ENCODE measurements at places on chromosomes 12 and 14.
A peak's percentile ranks its signal among the peaks of the same experiment; 100 is the strongest.

DNA sequence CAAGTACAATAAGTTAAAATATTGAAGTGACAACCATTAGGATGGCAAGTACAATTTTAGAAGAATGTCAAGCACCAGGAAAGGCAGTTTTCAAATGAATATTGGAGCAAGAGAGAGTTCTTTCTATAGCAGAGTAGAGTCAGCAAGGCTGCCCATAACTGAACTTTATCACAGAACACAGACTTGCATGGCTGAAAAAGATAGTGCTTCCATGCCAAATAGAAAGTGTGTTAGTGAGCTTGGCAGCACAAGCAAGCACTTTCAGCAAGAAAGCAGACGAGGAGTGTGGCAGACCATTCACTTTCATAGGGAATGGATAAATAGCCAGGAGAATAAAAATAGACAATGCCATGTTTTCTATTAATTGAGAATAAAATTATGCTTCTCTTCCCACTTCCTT is 647.0 kb upstream of the MGAT4C start:
- no peak for DNase-seq

- DNase-seq: no peak
These were observed 1.0 kb upstream of the CLIP1 start for GRCh38 chr12:122423258-122424165.

- DNase-seq: no peak
These were observed 5.4 kb downstream of the ZNF219 start for GRCh38 chr14:21093018-21093417.

DNA sequence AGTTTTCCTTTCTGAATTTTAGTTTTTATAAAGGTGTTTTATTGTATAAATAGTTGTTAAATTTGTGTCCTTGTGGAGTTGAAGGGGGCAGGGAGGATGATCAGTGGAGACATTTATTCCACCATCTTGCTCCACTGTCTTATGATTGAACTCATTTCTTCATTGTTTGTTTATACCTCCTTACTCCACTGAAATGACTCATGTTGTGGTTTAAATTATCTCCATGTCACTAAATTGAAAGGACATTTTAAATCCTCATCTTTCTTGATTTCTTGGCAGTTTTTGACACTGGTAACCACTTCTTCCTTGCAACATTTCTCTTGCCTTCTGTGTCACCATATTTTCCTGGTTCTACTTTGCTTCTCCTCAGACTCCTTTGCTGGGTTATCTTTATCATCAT is 23.6 kb upstream of the FERMT2 start:
- no peak for DNase-seq

GRCh38 chr14:97644365-97644764 is 847.2 kb downstream of the VRK1 start:
- no peak for DNase-seq

DNA sequence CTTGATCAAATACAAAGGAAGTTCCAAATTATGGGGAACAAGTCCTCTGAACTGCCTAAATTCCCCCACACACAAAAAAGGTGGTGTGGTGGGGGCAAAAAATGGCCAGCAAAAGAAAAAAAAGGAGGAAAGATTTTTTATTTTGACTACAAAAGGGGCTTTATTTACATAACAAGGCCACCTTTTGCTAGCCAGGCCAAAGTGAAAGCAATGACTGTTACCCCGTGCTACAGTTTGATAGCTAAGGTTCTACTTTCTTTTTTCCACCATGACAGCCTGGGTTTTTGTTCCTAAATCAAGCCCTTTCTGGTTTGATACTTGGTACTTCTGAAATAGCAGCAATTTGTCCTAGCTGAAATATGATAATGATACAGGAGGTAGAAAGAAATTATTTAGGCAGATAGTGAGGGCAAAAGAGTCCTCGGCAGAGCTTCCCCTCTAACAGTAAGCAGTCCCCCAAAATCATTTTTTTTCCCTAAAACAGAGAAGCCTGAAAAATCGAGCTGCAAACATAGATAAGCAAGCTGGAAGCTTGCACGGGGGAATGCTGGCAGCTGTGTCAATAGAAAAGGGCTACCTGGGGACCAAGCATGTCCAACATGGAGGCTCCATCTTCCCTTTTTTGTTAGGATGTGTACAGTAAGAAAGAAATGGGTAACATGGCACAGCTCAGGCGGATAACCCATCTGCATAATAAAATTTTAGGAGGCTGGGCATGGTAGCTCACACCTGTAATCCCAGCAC is 8.9 kb upstream of the B4GALNT1 start:
- no peak for DNase-seq

- DNase-seq: no peak
These were observed 19.8 kb upstream of the TUBA1A start for GRCh38 chr12:49208676-49209075.

- no peak for DNase-seq
These were observed 19.3 kb upstream of the CCER1 start for GRCh38 chr12:90974286-90974685.

DNA sequence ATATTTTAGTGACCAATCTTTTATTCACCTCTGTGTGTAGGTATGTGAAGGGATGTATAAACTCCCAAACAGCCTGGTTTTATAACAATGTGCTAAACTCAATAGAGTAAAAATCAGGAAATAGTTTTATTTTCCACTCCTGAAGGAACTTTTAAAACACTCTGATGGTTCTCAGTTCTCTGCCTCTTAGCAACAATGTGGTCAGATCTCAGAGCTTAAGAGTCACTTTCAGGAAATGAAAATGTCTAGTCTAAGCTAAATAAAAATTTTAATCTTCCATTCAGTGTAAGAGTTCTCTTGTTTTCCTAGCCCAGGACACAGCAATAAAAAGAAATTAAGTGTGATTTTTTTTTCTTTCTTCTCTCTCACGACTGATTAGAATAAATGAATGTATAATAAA is 718.0 kb downstream of the C12orf50 start:
- no peak for DNase-seq

DNA sequence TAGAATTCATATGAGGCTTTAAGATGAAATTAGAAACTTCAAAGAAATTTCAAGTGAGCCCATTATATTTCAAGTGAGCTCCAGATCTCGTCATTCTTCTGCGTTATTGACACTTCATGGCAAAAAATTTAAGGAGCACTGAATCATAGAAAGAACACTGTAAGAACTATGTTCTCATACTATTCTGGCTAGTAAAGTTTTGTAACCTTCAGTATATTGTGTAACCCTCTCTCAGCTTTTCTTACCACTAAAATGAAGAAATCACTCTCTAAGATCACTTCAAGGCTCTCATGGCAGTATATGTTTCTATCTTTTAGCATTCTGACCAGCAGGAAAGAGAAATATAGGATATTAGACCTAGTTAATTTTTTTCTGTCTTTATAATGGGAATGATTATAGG is 6.3 kb downstream of the GPHN start:
- no peak for DNase-seq

DNA sequence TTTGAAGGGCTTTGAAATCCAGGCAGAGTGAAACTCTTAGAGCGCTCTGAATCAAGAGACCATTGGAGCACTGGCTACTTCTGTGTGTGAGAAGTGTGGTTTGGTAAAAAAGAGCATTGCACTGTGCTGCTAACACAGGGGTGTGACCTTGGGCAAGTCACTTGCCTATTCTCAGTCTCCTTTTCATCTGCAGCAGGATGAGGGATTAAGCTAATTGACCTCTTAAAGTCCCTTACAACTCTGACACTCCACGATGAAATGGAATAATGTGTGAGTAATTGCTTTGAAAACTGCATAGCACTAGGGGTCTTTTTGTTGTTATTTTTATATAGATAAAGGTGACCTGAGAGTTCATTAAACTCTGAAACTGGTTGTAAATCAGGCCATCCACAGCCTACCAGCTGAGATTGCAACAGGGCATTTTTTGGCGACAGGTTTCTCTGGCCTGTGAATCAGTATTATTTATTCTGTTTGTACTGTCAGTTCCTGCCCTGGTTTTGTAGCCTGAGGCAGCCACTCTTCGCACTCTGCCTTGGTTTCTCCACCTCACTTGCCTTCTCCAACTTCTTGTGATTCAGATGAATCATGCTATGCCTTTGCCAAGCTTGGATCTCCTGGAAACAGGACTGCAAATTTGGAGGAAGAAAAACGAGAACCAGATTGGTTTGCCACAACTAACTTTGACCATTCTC is 159.9 kb upstream of the PARP11 start:
- DNase-seq: no peak

- no peak for DNase-seq
These were observed 9.4 kb downstream of the ZNF84 start for GRCh38 chr12:133046698-133047097.

DNA sequence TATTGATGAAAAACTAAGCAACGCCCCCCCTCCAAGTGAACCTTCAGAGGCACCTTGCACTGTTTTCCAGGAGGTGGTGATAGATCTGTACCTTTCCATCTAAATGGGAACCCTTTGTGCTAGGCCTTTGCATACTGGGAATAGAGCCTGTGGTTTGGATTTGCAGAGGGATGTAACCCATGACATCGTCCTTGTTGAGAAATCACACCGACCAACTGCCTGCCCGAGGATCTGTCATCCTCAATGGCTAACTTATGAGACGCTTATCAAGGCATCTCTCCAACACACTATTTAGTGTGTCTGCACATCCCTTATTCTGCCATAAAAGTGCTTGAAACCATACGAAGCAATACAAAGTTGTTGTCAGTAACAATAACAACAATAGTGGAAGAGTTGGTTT is 22.9 kb downstream of the NTN4 start:
- DNase-seq: no peak

DNA sequence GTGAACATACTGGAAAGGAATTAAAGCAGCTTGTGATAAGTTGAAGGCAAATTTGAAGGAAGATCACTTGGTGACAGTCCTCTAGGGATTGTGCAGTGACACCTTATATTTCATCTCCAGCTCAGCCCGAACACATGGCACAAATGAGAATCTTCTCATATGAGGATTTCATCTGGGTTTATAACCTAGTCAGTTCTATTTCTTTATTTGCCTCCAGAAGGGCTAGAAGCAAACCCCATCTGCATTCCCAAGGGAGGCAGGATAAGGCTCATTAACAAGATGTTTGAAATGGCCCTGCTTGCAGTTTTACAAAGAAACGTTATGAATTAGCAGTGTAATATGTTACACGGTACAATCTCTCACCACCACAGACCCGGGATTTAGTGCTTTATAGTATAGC is 90.7 kb upstream of the KRR1 start:
- no peak for DNase-seq

DNA sequence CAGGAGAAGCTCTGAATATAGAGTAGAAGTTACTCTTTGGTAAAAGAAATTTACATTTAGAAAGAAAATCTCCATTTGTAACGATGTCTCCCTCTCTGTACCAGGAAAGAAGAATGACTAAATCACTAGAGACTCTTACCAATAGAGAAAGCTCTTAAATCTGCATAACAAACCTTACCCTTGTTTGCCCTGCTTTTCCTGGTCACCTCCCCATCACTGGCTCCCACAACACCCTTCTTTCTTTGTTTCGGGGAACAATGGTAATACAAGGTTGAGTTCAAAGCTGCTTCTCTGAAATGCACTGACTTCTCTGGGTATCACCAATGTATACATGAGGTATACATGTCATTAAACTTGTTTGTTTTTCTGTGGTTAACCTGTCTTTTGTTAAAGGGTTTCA is 351.1 kb upstream of the FLRT2 start:
- no peak for DNase-seq

DNA sequence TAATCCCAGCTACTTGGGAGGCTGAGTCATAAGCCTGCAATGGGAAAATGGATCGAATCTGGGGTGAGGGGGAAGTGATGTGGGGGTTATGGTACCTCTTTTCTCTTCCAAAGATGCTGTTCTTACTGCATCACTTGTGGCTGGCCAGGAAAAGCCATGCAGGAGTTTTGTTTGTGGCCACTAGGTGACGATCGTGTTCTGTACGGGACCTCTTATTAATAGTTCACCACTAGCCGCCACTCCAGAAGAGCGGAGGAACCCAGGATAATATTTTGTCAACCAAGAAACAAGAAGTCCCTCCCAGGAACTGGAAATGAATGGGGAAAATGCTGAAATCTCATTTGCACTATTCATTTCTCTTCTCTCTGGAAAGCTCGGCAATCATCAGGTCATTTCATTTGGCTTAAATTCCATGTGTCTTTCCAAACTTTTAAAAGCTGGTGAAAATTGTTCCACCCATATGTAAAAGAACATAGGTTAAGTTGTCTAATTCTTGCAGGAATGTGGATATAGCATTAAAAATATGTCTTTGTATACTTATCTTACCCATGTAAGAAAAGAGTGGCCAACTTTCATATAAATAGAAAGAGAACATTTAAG is 8.9 kb downstream of the GPR65 start:
- no peak for DNase-seq

GRCh38 chr12:99043319-99043914 is 398.3 kb downstream of the APAF1 start:
- DNase-seq: peak; percentile 25

DNA sequence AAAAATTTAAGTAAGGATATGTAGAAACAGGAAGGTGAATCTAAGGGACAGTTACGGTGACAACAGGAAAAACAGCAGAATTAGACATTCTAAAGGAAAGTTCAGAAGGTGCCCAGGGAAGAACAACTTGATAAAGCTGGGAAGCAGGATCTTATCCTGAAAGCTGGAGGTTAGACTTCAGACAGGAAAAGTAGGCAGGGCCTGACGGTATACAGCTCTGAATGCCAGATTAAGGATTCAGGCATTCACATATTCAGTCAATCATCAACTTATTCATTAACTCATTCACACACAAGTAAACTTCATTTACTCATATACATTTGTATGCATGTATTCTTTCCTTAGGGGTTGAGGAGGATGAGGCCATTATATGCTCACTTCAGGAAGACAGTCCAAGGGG is 81.3 kb downstream of the RALGAPA1 start:
- DNase-seq: no peak

GRCh38 chr12:95736631-95737030 is 53.9 kb downstream of the NTN4 start:
- DNase-seq: no peak

DNA sequence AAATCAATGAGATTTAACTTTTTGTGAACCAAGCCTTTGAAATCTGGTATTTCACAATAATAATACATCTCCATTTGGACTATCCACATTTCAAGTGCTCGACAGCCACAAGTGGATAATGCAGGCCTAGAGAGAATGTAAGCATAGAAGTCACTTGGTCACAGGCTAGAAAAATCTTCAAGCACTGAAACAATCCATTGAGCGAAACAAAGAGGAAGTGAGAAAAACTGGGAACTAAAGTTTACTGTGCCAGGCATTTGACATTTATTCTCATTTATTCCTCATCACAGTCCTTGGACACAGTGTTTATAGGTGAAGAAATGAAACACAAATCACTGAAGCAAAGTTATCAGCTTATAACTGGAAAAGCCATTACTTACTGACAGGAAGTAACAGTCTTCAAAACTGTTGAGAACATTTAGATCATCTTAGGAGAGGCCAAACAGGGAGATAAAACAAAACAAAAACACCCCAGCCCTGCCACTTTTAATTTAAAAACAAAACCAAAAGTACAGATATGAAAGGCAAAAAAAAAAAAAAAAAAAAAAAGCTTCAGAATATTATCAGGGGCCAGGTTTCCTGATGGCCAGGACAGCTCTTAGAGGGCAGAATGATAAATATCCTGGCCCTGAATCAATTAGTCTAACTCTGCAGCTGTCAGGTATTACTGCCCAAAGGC is 29.2 kb downstream of the GNS start:
- DNase-seq: no peak
